Endothelial cell of coronary artery (primary cell): ENCODE measurements at places on chromosomes 1 and 21. TPM values are rescaled to one million over a fixed set of nuclear protein-coding genes. Genes with fewer than 3 reads are reported as not detected.

The HUNK gene
- not detected in 2 replicates for total RNA-seq

The MASP2 gene
- 0.09 TPM in 1 of 2 replicates, not detected in the other for total RNA-seq

The FAM72B gene
- total RNA-seq = 1.8 and 3.6 TPM in 2 replicates

The TEKT2 gene
- total RNA-seq = 0.09 TPM in 1 of 2 replicates, not detected in the other

The HSD11B1 gene
- 2.7 TPM in 1 of 2 replicates, not detected in the other for total RNA-seq

The LRRC7 gene
- under 0.01 TPM in 1 of 2 replicates, not detected in the other for total RNA-seq

The VTCN1 gene
- not detected in 2 replicates for total RNA-seq

The VSIG8 gene
- total RNA-seq = 0.09 TPM in 1 of 2 replicates, not detected in the other

The NEXN gene
- 2.7 and 6.8 TPM in 2 replicates for total RNA-seq

The UTS2 gene
- total RNA-seq = not detected in 2 replicates

The RCAN3 gene
- total RNA-seq = 1.1 and 1.3 TPM in 2 replicates

The C4BPA gene
- not detected in 2 replicates for total RNA-seq

The SPRR2E gene
- not detected in 2 replicates for total RNA-seq

The ACTN2 gene
- total RNA-seq = 0.19 and 1.8 TPM in 2 replicates

The AQP10 gene
- total RNA-seq = not detected in 2 replicates

The NHLH1 gene
- total RNA-seq = under 0.01 TPM in 1 of 2 replicates, not detected in the other
